ENCODE measurements at places on chromosomes 3 and 15. TPM values are rescaled to one million over a fixed set of nuclear protein-coding genes. Genes with fewer than 3 reads are reported as not detected.

Gene MCTP2
- 0.75 TPM for total RNA-seq

Gene ZNF502
- 4.1 TPM for total RNA-seq

Gene UROC1
- not detected for total RNA-seq

Gene SPINK8
- total RNA-seq, result not detected

Gene HYAL1
- 2.2 TPM for total RNA-seq

Gene SLC38A3
- total RNA-seq, result 0.65 TPM

Gene ADAMTS7
- total RNA-seq, result 64.7 TPM

Gene KIF7
- total RNA-seq, result 11.3 TPM

Gene MST1R
- 1.5 TPM for total RNA-seq

Gene SHC4
- not detected for total RNA-seq

Gene RASGRF1
- not detected for total RNA-seq

Gene SLC24A5
- total RNA-seq, result not detected

Gene RETNLB
- not detected for total RNA-seq

Gene RLBP1
- total RNA-seq, result not detected

Gene FBXO22
- total RNA-seq, result 41.6 TPM

Gene ACP3
- total RNA-seq, result not detected

Gene UCN2
- not detected for total RNA-seq

All from endothelial cell of umbilical vein (primary cell).